Retina (tissue), 1 donor: ENCODE measurements at places on chromosomes 6 and 20.
A peak's percentile ranks its signal among the peaks of the same experiment; 100 is the strongest.

GRCh38 chr6:158157064-158157764, 10.8 kb downstream of the SERAC1 start:
- no peak for DNase-seq

GRCh38 chr20:48230216-48230615, 444.9 kb upstream of the SULF2 start:
- DNase-seq = no peak

GRCh38 chr6:107729098-107729497, 95.0 kb downstream of the SCML4 start:
- no peak for DNase-seq

DNA sequence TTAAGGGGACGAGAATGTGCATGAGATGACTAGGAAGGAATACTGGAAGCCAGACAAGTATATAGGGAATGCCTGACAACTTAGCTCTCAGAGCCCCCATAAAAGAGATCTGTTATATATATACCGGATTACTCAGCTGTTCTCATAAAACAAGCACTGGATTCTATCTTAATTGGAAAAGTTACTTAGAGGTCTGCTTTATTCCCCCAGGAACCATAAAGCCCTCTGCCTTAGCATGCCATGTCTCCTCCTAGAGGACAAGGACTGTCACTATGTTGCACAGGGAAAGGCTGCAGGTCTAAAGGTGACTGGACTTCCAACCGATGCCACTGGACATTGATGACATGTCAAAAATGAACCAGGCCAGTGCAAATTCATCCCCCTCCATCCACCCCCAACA, 6.4 kb downstream of the EXOC2 start:
- DNase-seq = no peak

DNA sequence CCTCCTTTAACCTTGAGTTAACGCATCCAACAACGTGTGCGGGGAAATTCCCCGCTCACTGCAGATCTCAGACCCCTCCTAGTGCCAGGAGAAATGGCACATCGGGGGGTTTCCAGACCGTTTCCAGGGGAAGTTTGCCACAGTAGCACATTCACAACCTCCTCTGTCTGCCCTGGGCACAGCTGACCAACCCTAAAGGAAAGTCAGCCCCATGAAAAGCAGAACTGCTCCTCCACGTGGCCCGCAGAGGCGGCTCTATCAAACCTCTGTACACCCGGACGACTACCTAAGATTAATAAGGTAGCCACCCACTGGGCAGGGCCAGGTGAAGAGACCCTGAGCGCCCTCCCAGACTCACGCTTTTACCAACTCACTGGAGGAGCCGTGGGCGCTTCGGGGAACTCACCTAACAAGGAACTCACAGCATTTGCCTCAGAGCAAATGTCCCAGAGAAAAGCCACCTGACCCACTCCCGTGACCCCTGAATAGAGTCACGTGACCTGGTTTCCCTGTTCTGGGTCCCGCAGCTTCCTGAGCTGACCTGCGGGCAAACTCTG, 93.1 kb downstream of the PRND start:
- DNase-seq = no peak

GRCh38 chr6:61751986-61752385, 534.0 kb downstream of the KHDRBS2 start:
- no peak for DNase-seq

DNA sequence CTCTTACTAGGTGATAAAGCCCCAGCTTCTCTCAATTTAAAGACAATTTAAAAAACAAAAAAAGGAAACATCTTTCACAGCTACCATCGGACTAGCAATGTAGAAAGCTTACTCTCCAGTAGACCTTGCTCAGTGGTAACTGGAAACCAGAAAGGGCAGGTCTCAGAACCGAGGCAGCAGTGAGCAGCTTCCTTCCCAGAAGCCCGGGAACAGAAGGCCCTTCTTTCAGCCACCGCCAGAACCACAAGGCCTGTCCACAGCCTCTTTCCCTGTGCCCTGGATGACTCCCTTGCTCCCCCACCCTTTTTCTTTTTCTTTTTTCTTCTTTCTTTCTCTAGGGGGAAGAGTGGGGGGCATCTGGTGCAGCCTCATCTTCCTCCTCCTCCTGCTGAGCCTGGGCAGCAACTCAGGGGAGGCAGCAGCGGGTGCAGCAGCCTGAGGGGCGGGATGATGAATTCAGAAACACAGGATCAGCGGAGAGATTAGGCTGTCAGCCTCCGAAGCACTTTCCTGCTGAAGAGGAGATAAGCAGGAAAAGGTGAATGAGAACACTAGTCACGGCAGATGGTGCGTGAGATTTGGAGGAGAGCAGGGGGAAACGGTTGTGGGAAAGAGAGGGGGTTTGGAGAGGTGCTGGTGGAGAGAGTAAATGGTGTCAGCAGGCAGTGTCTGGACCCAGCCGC, 158.5 kb downstream of the ID4 start:
- DNase-seq = peak; percentile 58

DNA sequence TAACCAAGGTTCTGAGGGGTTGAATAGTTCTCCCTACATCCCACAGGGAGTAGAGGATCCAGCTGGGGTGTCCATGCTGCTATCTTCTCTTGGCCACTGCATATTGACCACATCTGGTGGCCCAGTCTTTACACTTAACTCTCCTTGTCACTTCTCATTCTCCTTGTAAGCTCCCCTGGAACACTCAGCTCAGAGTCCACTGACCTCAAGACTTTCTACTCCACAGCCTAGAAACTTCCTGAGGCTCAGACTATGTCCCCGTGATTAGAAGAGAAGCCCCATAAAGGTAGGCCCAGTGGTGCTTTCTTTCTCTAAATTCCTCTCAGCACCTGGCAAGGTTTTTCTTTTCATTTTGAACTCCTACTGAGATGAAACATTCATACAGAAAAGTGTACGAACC, 13.3 kb upstream of the ZFAND3 start:
- DNase-seq = no peak

GRCh38 chr6:67775333-67775732, 859.7 kb upstream of the ADGRB3 start:
- no peak for DNase-seq

GRCh38 chr20:12170406-12170805, 252.7 kb downstream of the BTBD3 start:
- DNase-seq = no peak

DNA sequence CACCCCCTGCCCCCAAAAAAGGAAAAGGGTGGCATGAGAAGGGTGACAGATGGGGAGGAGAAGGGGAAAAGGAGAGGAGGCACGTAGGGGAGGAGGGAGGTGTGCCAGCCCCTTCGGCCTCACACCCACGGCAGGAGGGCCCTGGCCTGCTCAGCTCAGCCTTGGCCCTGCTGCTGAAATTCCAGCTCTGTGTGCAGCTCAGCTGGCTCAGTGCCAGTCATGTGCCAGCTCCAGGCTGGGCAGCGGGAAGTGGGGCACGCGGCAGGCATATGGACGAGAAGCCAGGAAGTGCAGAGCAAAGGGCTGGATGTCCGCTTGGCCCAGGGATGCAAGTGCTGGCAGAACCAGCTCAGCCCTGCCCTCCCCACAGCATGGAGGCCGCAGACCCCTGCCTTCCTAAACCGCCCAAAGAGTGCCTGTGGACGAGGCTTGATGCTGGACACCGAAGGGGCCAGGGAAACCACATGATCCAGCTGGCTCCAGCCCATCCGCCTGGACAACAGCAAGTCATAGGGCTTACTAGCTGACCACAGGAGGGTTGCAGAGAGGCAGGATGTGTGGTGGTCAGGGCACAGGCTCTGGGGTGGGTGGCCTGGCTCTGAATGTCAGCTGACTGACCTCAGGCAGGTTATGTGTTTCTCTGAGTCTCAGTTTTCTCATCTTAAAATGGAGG, 60.2 kb downstream of the NOL4L start:
- peak; percentile 9 for DNase-seq

GRCh38 chr20:37387519-37388269, 41.8 kb downstream of the SRC start:
- DNase-seq = no peak

DNA sequence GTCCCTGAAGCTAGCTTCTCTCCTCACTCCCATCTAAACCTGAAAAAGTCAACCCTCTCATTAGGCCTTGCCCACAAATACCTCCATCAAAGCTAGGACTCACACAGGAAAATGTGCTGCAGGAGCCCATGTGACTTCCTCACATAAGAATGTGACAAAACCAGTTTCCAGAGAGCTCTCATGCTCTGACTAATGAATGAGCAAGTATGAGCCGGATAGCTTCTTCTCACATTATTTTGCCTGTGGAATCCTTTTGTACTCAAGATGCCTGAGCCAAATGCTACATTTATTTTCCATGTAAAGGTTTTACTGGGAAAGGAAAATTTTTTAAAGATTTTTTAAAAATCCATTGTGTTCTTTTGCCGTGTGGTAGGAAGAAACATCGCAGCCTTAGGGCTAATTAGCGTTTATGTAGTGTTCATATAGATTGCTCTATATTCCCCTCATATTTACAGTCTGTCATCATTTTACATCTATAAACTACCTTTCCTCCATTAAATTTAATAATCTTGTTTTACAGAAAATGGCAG, 68.6 kb upstream of the CCN6 start:
- DNase-seq = no peak

- DNase-seq = no peak
These were observed 6.4 kb upstream of the METTL24 start for GRCh38 chr6:110364364-110365105.

GRCh38 chr6:46935687-46936086, 13.9 kb upstream of the ADGRF5 start:
- no peak for DNase-seq

- DNase-seq = no peak
These were observed 18.7 kb upstream of the TTPAL start for GRCh38 chr20:44457016-44457415.
